Neural crest cell (in vitro differentiated cells): ENCODE measurements at places on chromosomes 7 and 10. TPM values are rescaled to one million over a fixed set of nuclear protein-coding genes. Genes with fewer than 3 reads are reported as not detected.

GRM3 gene
- total RNA-seq: 2.9 and 3.4 TPM in 2 replicates

DNA sequence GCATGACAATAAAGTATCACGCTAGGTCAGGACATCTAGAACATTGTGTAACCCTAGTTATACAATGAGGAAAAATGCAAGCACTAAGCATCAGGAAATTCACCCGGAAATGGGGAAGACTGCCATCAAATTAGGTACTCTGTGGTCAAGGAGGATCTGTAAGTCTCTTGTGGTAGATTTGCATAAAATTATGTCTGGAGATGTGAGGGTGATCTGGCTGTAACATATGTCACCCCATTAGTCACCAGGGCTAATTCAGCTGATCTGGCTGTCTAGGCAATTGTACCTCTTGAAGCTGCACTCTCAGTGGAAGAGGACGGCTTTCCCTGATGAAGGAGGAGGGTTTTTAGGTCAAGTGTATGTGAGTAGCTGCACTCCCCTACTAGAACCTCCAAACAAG, 14.8 kb downstream of the AKR1D1 start:
- H3K27ac ChIP-seq: no peak overlapping the region
- H3K4me1 ChIP-seq: no peaks in the 10 kb centered on the region
- H3K4me3 ChIP-seq: no peak overlapping the region

DNA sequence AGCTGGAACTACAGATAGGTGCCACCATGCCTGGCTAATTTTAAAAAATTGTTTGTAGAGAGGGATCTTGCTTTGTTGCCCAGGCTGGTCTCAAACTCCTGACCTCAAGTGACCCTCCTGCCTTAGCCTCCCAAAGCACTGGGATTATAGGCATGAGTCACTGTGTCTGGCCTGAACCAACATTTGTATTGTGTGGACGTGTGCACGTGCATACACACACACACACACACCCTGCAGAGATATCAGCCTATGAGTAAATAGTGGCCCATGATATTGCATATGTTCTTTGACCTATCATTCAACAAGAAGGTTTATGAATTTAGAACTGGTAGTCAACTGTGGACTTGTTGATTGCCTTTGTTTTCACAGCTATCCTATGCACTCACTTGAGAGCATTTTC, 161.6 kb downstream of the BAMBI start:
- H3K27me3 ChIP-seq: no peaks in the 10 kb centered on the region
- H3K4me1 ChIP-seq: peaks cover 3% of the 10 kb centered on the region
- no peak overlapping the region for H3K4me3 ChIP-seq
- no peaks in the 10 kb centered on the region for H3K36me3 ChIP-seq
- DNase-seq: no peak

DNA sequence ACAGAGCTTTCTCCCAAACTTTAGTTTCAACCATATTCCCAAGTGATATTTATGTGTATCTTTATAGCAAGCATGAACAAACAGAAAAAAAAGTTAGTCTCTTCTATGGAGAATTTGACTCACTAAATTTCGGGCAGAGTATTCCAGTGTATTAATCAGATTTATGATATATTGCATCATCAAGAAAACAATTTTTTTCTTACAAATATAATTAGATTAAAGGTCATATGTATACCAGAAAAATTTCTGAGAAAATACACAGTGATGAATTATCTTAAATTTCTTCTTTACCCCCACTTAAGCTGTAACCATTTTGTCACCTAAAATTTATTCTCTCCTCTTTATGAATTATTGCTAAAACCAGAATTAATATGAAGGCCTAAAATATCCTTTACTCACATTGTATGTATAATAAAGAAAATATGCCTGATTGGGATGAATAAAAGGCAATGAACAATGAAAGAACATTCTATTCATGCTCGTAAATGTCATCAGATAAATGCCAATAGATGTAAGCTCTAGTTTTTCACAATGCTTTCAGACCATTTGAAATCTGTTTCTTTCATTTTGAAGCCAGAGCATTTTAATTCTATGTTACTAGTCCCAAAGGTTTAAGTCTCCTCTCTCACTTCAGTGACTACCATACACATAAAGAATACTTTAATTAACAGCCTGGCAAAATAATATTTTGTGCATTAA, 192.1 kb downstream of the HGF start:
- DNase-seq: no peak
- H3K4me1 ChIP-seq: no peaks in the 10 kb centered on the region
- H3K4me3 ChIP-seq: no peak overlapping the region

SLC29A4 gene
- 32.5 and 40.0 TPM in 2 replicates for total RNA-seq

- H3K4me1 ChIP-seq: peaks cover 29% of the 10 kb centered on the region
- H3K36me3 ChIP-seq: no peaks in the 10 kb centered on the region
- no peak for DNase-seq
- no peak overlapping the region for H3K27ac ChIP-seq
- no peak overlapping the region for H3K4me3 ChIP-seq
These were observed 88.0 kb upstream of the ZMIZ1 start for GRCh38 chr10:78980815-78981214.

DNA sequence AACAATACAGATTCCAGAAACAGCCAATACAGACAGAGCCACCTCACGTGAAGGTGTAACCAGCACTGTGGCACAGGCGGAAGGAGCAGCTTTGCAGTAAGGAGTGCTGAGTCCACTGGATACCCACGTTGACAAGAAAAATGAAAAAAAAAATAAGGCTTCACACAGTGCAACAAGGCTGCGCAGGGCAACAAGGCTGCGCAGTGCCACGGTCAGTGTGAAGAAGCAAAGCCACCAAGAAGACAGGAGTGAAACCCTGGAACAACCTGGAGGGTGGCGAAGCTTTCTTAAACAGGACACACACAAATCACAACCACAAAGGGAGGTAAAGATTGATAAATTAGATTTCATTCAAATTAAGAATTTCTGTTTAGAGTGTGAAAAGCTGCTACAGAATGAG, 204.0 kb downstream of the MAD1L1 start:
- H3K4me3 ChIP-seq: no peak overlapping the region
- H3K27ac ChIP-seq: no peak overlapping the region
- H3K36me3 ChIP-seq: peaks cover 51% of the 10 kb centered on the region
- H3K27me3 ChIP-seq: no peaks in the 10 kb centered on the region
- H3K4me1 ChIP-seq: peaks cover 20% of the 10 kb centered on the region

GRCh38 chr10:1264001-1264400, 207.8 kb downstream of the WDR37 start:
- H3K27ac ChIP-seq: no peak overlapping the region
- H3K36me3 ChIP-seq: peaks cover under 1% of the 10 kb centered on the region
- no peak for DNase-seq
- no peak overlapping the region for H3K4me3 ChIP-seq
- H3K4me1 ChIP-seq: peaks cover 19% of the 10 kb centered on the region
- H3K27me3 ChIP-seq: peaks cover 1% of the 10 kb centered on the region

- no peak overlapping the region for H3K4me3 ChIP-seq
- no peak overlapping the region for H3K27ac ChIP-seq
- H3K27me3 ChIP-seq: peaks cover 16% of the 10 kb centered on the region
These were observed 72.0 kb downstream of the GRID1 start for GRCh38 chr10:86294346-86295265.

- no peak overlapping the region for H3K27ac ChIP-seq
- DNase-seq: no peak
- H3K4me3 ChIP-seq: no peak overlapping the region
- H3K4me1 ChIP-seq: peaks cover 30% of the 10 kb centered on the region
- H3K36me3 ChIP-seq: peaks cover 10% of the 10 kb centered on the region
These were observed 32.0 kb downstream of the SND1 start for GRCh38 chr7:127683776-127684681.

GRCh38 chr7:42900842-42901241, 11.0 kb downstream of the C7orf25 start:
- peaks cover 2% of the 10 kb centered on the region for H3K27me3 ChIP-seq
- no peak overlapping the region for H3K27ac ChIP-seq
- H3K36me3 ChIP-seq: peaks cover 2% of the 10 kb centered on the region

DNA sequence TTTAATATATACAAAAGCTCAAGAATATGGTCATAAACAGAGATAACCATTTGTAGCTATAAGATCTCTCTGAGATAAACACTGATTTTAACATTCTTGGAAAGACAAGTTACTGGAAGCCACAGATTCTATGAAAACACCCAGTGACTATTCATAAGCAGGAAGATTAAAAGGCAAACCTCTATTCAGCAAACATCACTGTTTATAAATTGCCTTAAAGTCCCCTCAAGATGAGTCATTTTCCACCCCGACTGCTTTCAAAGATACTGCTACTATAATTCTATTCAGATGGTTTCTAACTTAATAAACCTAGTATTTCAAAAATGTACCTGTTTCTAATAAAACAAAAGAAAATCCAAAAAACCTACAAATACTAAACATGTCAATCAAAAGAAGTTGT, 21.0 kb downstream of the TM9SF3 start:
- no peak for DNase-seq
- H3K4me1 ChIP-seq: peaks cover 5% of the 10 kb centered on the region
- no peak overlapping the region for H3K27ac ChIP-seq
- no peak overlapping the region for H3K4me3 ChIP-seq

KNDC1 gene
- 4.0 and 5.5 TPM in 2 replicates for total RNA-seq

DNA sequence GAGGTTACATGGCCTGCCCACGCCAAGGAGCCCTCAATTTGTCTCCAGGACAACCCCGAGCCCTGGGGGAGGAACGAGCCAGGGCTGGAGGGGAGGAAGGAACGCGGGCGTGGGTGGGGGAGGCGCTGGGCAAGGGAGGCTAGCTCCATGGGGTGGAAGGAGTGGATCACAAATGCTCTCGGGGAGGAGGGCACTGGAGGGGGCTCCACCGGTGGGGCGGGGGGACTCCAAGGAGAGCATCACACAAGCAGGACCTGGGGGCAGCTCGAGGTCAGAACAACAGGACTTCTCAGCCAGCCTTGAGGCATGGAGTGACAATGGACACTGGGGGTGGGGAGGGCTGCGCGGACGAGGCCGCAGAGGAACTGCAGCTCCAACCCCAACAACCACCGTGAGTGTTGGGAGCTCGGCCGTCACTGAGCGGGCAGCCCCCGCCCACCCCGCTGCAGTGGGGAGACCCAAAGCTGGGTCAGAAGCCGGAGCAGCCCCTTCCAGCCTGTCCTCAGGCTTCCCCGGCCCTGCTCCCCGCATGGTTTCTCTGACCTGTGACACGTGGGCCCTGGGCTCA, 41.1 kb downstream of the STK32C start:
- no peaks in the 10 kb centered on the region for H3K27me3 ChIP-seq
- no peak overlapping the region for H3K4me3 ChIP-seq
- H3K36me3 ChIP-seq: no peaks in the 10 kb centered on the region
- peaks cover 33% of the 10 kb centered on the region for H3K4me1 ChIP-seq

DNA sequence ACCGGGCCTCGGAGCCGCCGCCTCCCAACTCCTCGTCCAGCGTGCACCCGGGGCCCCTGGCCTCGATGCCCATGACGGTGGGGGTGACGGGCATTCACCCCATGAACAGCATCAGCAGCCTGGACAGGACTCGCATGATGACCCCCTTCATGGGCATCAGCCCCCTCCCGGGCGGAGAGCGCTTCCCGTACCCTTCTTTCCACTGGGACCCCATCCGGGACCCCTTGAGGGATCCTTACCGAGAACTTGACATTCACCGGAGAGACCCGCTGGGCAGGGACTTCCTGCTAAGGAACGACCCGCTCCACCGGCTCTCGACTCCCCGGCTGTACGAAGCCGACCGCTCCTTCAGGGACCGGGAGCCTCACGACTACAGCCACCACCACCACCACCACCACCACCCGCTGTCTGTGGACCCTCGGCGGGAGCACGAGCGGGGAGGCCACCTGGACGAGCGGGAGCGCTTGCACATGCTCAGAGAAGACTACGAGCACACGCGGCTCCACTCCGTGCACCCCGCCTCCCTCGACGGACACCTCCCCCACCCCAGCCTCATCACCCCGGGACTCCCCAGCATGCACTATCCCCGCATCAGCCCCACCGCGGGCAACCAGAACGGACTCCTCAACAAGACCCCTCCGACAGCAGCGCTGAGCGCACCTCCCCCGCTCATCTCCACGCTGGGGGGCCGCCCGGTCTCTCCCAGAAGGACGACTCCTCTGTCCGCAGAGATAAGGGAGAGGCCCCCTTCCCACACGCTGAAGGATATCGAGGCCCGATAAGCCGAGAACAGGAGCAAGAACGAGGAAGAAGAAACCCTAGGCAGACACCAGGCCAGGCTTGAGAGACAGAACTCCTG, 341.5 kb upstream of the GALNT17 start:
- H3K27ac ChIP-seq: peak overlapping the region; percentile 31
- no peak for DNase-seq
- H3K4me3 ChIP-seq: no peak overlapping the region
- H3K36me3 ChIP-seq: peaks cover 47% of the 10 kb centered on the region
- no peaks in the 10 kb centered on the region for H3K4me1 ChIP-seq

GRCh38 chr10:9311702-9312499, 1257.4 kb downstream of the GATA3 start:
- H3K4me1 ChIP-seq: no peaks in the 10 kb centered on the region
- no peak for DNase-seq
- H3K4me3 ChIP-seq: no peak overlapping the region
- H3K36me3 ChIP-seq: no peaks in the 10 kb centered on the region
- H3K27ac ChIP-seq: no peak overlapping the region
- peaks cover 14% of the 10 kb centered on the region for H3K27me3 ChIP-seq

GRCh38 chr7:28071570-28071969, 109.0 kb downstream of the JAZF1 start:
- no peak for DNase-seq
- H3K4me3 ChIP-seq: no peak overlapping the region
- no peaks in the 10 kb centered on the region for H3K36me3 ChIP-seq
- H3K27me3 ChIP-seq: peaks cover 3% of the 10 kb centered on the region
- H3K4me1 ChIP-seq: peaks cover 5% of the 10 kb centered on the region

DNA sequence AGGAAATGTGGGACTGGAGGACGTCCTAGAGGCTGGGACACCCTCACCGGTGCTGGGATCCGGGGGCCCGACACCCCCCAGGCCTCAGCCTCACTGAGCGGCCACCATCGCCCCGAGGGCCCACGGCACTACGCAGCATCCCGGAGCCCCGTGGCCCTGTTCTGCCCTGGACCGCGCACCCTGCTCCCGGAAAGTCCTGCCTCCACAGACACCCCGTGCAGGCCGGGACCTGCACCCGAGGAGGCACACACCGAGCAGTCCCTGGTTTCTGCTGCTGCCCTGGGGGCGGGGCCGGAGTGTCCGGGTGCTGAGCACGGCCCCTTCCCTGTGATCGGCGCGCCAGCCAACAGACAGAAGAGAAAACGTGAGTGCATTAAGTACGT, 18.1 kb upstream of the KNDC1 start:
- no peak overlapping the region for H3K27ac ChIP-seq
- H3K36me3 ChIP-seq: peaks cover 4% of the 10 kb centered on the region
- no peak overlapping the region for H3K4me3 ChIP-seq
- DNase-seq: no peak

VSTM2A gene
- total RNA-seq: 0.79 and 1.0 TPM in 2 replicates

DNA sequence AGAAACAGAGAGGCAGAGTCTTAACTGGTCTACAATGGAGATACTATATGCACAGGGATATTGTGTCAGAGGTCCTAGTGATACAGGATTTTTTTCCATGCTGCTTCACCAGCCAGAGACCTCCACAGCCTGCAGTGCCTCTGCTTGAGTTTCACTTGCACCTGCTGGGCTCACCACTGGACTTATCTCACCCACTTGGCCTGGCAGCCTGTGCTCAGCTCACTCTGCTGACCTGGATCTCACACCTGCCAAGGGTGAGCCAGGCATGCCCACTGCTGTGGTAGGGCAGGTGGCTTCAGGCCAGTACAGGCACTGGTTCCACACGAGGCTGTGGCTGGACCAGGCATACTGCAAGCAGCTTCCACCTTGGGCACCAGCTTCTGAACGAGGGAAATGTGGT, 36.6 kb downstream of the PNLIPRP3 start:
- no peak for DNase-seq
- no peaks in the 10 kb centered on the region for H3K27me3 ChIP-seq
- peaks cover 7% of the 10 kb centered on the region for H3K4me1 ChIP-seq
- H3K4me3 ChIP-seq: no peak overlapping the region

GRCh38 chr10:1044146-1044545, 4.8 kb downstream of the IDI1 start:
- H3K4me1 ChIP-seq: peaks cover 55% of the 10 kb centered on the region
- H3K4me3 ChIP-seq: peak overlapping the region; percentile 85
- no peak overlapping the region for H3K27ac ChIP-seq
- H3K27me3 ChIP-seq: peaks cover 2% of the 10 kb centered on the region
- DNase-seq: no peak
